ENCODE measurements at places on chromosomes 4 and X.
A peak's percentile ranks its signal among the peaks of the same experiment; 100 is the strongest.

- DNase-seq, result no peak
Measured at GRCh38 chr4:2267320-2267811, 5.5 kb upstream of the MXD4 start.

DNA sequence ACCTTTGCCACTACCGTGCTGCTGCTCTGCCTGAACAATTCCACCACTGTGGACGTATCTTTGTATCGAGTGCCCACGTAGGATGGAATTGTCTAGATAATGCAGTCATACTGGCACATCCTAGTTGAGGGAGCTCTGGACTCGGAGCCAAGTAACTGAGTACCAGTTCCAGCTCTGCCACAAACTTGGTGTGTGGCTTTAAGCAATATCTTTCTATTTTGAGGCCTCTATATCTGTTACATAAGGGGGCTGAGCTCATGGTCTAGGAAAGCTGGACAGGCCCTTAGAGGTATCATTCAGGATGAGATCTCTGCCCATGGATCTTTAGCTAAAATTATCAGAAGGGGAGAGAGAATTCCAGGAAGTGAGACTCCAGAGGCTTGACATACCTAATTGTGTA lies 12.4 kb downstream of the GABRE start:
- DNase-seq, result no peak

GRCh38 chrX:40908857-40909475 lies 173.6 kb upstream of the MED14 start:
- DNase-seq, result peak; percentile 53

- DNase-seq, result no peak
Measured at GRCh38 chrX:9352243-9352642, 112.6 kb upstream of the TBL1X start.

DNA sequence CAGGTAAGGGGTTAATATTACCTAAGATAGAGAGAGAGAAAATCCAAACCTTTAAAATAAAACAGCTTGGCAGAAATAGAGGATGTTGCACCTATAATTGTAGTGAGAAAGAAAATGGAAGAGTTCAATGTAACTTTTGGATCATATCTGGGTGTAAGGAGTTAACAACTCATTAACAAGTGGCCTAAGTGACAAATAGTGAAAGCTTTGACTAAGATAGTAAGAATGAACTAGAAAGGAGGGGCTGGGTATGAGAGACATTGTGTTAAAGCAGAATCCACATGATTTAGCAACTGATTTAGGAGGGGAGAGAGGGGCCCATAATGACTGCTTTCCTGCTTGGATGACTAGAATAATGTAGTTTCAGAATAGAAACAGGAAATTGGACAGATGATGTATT lies 761.0 kb downstream of the IL1RAPL1 start:
- DNase-seq, result no peak

DNA sequence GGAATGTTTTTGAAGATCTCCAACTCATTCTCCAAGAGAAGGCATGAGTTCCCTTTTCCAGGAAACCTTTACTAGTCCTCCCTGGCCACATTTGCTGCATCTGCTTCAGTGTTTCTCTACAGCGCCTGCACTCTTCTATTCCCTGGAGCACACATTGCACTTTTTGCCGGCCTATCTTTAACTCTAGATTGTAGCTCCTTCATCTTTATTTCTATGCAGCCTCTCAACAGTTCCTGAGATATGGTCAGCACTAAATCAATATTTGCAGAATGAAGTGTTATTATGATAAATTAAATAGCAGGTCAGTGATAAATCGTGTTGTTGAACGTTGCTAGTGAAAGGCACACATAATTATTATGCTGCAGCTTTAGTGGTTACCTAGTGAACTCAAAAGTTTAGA lies 88.3 kb downstream of the VCX3A start:
- DNase-seq, result no peak

DNA sequence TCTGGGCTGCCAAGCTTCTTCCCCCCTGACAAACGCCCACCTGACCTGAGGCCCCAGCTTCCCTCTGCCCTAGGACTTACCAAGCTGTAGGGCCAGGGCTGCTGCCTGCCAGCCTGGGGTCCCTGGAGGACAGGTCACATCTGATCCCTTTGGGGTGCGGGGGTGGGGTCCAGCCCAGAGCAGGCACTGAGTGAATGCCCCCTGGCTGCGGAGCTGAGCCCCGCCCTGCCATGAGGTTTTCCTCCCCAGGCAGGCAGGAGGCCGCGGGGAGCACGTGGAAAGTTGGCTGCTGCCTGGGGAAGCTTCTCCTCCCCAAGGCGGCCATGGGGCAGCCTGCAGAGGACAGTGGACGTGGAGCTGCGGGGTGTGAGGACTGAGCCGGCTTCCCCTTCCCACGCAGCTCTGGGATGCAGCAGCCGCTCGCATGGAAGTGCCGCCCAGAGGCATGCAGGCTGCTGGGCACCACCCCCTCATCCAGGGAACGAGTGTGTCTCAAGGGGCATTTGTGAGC lies 37.0 kb downstream of the HTRA3 start:
- no peak for DNase-seq

DNA sequence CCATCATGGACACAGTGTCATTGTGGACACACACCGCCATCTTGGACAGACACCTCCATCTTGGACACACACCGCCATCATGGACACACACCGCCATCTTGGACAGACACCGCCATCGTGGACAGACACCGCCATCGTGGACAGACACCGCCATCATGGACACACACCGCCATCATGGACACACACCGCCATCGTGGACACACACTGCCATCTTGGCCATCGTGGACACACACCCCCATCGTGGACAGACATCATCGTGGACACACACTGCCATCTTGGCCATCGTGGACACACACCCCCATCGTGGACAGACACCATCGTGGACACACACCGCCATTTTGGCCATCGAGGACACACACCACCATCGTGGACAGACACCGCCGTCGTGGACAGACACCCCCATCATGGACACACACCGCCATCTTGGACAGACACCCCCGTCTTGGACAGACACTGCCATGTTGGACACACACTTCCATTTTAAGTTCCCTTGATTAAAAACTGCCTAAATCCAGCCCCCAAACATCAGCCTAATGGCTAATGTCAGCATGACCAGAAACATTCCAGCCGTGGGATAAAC lies 9.1 kb downstream of the ASMTL start:
- DNase-seq, result no peak

DNA sequence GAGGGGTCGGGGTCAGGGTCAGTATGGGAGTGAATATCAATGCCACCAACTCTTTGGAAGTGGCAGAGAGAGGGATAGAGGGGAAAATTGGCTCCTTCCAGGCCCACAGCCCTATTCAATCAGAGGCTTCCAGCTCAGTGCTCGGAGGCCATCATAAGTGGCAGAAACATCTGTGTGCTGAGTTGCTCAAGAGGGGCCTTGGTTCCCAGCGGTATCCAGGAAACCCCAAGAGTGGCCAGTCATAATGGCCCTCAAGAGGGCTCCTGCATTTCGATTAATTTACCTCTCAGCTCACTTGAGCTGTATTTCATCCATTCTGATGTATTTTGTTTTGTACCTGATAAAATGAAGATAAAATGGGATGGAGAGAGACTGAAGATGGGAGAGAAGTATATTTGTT lies 154.3 kb upstream of the EOLA2 start:
- DNase-seq, result no peak

DNA sequence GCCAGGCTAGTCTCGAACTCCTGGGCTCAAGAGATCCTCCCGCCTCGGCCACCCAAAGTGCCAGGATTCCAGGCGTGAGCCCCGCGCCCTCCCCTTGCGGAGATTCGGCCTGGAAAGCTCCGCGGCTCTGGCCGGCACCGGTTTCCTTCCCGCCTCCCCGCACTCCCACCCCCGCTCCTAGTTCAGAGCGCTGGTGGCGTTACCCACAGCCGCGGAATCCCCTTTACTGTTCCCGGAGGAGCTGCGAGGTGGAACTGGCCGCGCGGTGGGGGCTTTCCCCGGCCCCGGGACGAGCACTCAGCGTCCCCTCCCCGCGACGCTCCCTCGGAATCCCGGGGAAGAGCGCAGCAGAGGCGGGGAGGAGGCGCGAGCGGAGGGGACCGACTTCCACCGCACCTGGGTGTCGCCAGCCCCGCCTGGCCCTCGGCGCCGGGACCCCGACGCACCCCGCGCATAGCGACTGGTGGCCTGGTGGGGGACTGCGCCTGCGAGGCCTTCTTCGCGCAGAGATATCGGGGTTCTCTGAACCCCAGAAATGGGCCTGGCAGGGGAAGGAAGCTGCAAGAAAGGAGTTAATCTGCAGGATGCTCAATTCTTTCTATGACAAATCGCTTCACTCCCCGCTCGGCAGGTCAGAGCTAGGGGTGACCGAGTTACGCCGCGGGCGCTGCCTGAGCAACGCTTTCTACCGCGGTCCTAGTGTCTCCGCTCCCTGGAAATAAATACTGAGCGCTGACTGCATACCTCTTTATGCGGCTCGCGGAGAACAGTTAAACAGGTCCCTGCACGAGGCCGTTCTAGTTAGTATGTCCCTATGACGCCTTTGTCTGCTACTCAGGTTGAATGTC lies 14.6 kb upstream of the SLC25A4 start:
- DNase-seq, result peak; percentile 60

GRCh38 chrX:51568586-51568985 lies 50.1 kb downstream of the CENPVL3 start:
- peak; percentile 87 for DNase-seq

DNA sequence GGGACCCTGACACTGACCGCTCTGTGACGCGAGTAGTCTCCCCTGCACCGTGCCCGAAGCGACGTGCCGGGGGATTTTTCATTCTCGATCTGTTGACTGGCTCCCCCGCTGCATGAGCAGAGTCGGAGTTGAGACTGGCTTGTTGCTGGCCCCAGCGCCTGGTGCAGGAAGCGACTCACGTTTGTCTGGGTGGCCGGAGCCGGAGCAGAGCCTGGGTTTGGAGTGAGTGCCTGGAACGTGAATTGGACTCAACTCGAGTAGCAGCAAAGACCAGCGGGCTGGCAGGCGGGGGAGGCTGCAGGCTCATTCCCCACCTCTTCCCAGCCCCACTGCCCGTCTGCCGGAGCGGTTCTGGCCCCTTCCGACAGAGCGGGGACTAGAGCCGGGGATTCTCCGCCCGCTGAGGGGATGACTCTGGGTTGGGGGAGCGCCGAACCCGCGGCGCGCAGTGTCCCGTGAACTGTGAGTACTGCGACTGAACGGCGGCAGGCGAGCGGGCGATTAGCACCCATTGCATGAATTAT lies 554 bp downstream of the PCDH7 start:
- DNase-seq, result no peak

DNA sequence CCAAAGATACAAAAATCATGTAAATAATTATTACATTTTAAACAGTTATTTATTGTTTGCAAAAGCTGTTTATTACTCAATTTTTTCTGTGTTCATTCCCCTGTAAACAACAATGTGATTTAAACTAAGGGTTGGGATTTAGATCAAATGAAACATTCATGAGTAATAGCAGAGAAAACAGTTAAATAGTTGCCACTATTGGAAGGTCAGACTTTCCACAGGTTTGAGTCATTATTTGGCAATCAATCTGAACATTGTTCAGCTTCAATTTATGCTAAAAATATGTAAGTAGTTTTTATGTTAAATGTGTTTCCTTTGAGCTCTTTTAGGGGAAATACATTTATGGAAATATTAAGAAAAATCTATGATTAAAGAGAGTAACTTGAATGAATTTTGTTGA lies 144.9 kb downstream of the STIM2 start:
- peak; percentile 77 for DNase-seq

GRCh38 chr4:128468123-128468989 lies 180.7 kb upstream of the PGRMC2 start:
- peak; percentile 53 for DNase-seq

DNA sequence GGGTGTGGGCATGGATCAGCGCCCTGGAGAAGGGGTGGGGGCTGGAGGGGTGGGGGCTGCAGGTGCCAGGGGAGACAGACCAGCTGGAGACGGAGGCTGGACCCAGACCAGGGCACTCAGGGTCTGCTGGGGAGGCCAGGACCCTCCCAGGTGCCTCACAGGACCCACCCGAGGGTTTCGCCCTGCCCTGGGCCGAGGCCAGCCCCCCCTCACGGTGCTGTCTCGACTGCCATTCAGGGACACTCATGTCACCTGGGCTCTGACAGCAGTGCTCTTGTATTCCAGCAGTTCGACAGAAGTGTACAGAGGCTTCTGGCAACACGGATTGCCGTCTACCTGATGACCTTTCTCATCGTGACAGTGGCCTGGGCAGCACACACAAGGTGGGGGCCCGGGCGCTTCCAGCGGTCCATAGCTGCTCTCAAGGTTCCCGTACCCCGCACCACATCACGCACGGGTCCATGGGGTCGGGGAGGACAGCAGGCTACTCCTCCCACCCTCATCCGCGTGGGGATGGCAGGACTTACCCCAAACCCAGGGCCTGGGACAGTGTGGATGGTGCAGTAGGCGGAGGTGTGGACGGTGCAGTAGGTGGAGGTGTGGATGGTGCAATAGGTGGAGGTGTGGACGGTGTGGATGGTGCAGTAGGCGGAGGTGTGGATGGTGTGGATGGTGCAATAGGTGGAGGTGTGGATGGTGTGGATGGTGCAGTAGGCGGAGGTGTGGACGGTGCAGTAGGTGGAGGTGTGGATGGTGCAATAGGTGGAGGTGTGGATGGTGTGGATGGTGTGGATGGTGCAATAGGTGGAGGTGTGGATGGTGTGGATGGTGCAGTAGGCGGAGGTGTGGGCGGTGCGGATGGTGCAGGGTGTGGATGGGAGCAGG lies 18.1 kb downstream of the TMEM175 start:
- DNase-seq, result no peak

GRCh38 chr4:14615671-14616070 lies 386.6 kb upstream of the CPEB2 start:
- DNase-seq, result no peak

DNA sequence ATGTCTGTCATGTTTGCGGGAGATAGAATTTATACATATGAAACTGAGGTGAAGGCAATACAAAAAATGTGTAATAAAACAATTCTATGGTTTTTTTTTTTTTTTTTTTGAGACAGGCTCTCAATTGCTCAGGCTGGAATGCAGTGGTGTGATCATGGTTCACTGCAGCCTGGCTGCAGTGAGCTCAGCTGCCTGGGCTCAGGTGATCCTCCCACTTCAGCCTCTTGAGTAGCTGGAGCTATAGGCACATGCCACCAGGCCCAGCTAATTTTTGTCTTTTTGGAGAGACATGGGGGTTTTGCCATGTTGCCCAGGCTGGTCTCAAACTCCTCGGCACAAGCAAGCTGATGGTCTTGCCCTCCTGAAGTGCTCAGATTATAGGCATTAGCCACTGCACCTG lies 10.1 kb downstream of the RADX start:
- DNase-seq, result no peak

DNA sequence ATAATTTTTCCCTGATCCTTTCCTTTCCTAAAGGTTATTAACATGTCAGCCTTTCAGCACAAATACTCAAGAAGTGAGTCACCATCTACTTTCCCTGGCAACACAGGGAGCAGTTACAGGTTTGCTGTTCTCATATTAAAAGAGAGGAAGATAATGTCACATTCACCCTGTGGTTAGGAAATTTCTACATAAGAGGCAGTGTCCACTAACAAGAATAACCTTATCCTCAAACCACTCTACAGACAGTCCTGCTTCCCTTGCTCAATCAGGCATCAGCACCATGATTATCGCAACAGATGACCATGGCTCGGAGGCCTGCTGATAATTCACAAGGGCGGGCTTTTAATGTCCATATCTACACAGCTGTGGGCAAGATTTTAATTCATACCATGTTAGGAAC lies 30.9 kb downstream of the RNF150 start:
- peak; percentile 62 for DNase-seq

Data from epithelial cell of esophagus (primary cell).